ENCODE measurements at places on chromosomes 3 and 15. TPM values are rescaled to one million over a fixed set of nuclear protein-coding genes. Genes with fewer than 3 reads are reported as not detected.

The TPRG1 gene
- 0.24 TPM for total RNA-seq

The TNIK gene
- total RNA-seq: 2.4 TPM

The SMAD6 gene
- 0.96 TPM for total RNA-seq

The CEMIP gene
- 0.85 TPM for total RNA-seq

The SLC28A1 gene
- total RNA-seq: not detected

The ANKRD63 gene
- not detected for total RNA-seq

The TRIM59 gene
- 9.2 TPM for total RNA-seq

The ENTPD3 gene
- 8.2 TPM for total RNA-seq

The DUOX1 gene
- 34.3 TPM for total RNA-seq

The AEN gene
- total RNA-seq: 55.9 TPM

The ANKUB1 gene
- total RNA-seq: 1.3 TPM

The FOXB1 gene
- not detected for total RNA-seq

The SOX2 gene
- total RNA-seq: 10.9 TPM

Data from tracheal epithelial cell (primary cell).